Mesenteric fat pad (tissue), 1 donor: ENCODE measurements at places on chromosomes 5 and 9. TPM values are rescaled to one million over a fixed set of nuclear protein-coding genes. Genes with fewer than 3 reads are reported as not detected.

Gene PCDHGC4
- 1.7 TPM for total RNA-seq

Gene CDH9
- total RNA-seq = not detected

Gene PDGFRB
- 201 TPM for total RNA-seq

Gene CDK7
- total RNA-seq = 20.1 TPM

Gene GRXCR2
- total RNA-seq = not detected

Gene ARID3C
- not detected for total RNA-seq

Gene STPG3
- total RNA-seq = not detected

Gene NXNL2
- total RNA-seq = not detected

Gene LCN6
- 16.2 TPM for total RNA-seq

Gene PCDHGA9
- total RNA-seq = 3.9 TPM

Gene GNE
- 32.8 TPM for total RNA-seq

Gene ZBTB43
- total RNA-seq = 20.9 TPM

Gene CDKN2B
- 68.7 TPM for total RNA-seq

Gene IFNA14
- not detected for total RNA-seq

Gene HRH2
- 12.5 TPM for total RNA-seq
